Activated CD8-positive, alpha-beta memory T cell treated with anti-CD3 and anti-CD28 coated beads for 4 hours (primary cell): ENCODE measurements at places on chromosomes 6 and 20.
A peak's percentile ranks its signal among the peaks of the same experiment; 100 is the strongest.

GRCh38 chr6:1553562-1554083 lies 56.1 kb upstream of the FOXC1 start:
- no peak for DNase-seq

- DNase-seq, result no peak
Measured at GRCh38 chr6:149856256-149856994, 7.7 kb downstream of the LRP11 start.

- no peak for DNase-seq
Measured at GRCh38 chr20:50115041-50115512, 2.1 kb upstream of the UBE2V1 start.

- no peak for DNase-seq
Measured at GRCh38 chr6:114301596-114302219, 41.1 kb downstream of the HS3ST5 start.

GRCh38 chr20:16434062-16434664 lies 139.1 kb downstream of the KIF16B start:
- no peak for DNase-seq

GRCh38 chr20:25288291-25289181 lies 40.7 kb downstream of the PYGB start:
- no peak for DNase-seq

DNA sequence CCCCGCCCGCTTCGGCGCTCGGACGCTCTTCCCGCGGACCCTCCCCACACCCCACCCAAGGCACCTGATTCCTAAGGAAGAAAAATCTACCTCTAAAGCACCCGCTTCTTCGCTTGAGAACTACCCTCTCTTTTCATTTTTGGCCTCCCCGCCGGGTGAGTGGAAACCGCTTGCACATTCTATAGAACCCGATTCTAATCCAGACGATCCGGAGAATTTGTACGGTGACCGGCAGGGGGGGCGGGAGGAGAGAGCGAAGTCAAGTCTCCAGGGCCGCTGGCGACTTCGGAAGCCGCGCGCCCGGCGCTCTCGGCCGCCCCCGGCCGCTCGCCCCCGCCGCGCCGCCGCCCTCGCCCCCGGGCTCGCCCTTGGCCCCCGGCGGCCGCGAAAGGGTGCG lies at the start of gene RBM24:
RBM24 (plus strand) TSS at position 262 of the 397 bp plus-strand sequence. CDS start 221 bp downstream, outside the sequence.
- DNase-seq, result no peak

DNA sequence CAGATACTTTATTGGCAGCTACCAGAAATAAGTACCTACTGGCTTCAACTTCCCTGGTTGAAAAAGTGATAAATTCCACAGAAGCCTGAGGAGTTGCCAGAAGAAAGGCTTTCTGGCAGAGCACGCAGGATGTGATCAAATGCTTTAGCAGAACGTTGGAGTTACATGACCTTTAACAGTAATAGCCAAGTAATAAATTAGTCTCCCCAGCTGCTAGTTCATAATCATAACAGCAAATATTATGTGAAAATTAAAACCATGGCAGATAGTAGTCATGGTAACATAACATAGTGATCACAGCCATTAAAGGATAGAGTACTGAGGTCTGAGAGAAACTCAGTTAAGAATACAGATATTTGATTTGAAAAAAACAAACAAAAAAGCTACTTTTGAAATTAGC lies 567.7 kb downstream of the ADGRB3 start:
- no peak for DNase-seq

GRCh38 chr20:47396762-47397476 lies 40.4 kb upstream of the ZMYND8 start:
- no peak for DNase-seq

- no peak for DNase-seq
Measured at GRCh38 chr6:98957450-98957849, 9.7 kb upstream of the FBXL4 start.

- no peak for DNase-seq
Measured at GRCh38 chr20:52593654-52594053, 378.5 kb upstream of the TSHZ2 start.

DNA sequence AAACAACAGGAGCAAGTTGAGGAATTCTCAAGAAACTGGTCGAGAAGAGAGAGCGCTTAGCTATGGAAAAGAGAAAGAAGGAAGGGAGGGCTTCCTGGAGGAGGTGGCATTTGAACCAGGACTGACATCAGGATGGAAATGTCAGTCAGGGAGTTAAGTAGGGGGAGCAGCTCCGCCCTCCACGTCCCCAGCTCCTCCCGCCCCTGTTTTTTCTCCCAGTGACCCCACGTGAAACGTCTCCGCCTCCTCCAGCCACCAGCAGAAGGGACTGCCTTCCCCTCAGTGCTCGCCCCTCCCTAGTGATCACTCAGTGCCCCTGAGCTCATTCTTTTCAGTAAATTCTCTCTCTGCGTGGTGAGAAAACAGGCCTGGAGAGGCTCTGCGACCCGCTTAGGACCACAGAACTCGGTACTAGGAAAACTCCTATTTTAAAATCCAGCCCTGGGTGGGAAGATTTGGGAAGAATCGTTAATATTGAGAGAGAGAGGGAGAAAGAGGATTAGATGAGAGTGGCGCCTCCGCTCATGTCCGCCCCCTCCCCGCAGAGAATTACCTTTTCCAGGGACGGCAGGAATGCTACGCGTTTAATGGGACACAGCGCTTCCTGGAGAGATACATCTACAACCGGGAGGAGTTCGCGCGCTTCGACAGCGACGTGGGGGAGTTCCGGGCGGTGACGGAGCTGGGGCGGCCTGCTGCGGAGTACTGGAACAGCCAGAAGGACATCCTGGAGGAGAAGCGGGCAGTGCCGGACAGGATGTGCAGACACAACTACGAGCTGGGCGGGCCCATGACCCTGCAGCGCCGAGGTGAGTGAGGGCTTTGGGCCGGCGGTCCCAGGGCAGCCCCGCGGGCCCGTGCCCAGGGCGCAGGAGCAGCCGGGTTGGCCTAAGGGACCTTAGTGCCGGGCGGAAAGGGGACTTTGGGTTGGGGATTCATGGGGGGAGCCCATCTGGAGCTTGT lies 4.6 kb downstream of the HLA-DPB1 start:
- no peak for DNase-seq

- no peak for DNase-seq
Measured at GRCh38 chr6:46816626-46817025, 23.4 kb downstream of the MEP1A start.

DNA sequence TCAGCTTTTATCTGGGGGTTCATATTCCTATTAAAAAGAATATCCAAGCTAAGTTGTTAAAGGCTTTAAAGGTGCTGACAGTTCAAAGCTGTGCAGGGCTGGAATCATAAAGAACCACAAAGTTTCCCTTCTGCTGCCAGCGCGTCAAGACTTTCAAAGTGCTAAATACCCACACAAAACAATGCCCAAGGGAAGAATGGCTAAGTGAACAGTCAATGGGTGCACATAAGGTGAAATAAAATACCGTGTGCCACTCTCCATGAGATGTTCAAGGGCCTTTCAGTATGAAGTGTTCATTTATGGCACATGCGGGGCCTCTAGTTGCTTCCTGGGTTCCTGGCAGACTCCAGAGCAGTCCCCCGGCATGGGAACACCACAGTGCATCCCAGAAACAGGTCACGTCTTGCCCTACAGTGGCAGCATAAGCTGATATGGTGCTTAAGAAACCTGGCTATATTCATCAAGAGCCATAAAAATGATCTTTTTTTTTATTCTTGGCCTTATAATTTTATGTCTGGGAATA lies 14.1 kb downstream of the TXNDC5 start:
- DNase-seq, result no peak

DNA sequence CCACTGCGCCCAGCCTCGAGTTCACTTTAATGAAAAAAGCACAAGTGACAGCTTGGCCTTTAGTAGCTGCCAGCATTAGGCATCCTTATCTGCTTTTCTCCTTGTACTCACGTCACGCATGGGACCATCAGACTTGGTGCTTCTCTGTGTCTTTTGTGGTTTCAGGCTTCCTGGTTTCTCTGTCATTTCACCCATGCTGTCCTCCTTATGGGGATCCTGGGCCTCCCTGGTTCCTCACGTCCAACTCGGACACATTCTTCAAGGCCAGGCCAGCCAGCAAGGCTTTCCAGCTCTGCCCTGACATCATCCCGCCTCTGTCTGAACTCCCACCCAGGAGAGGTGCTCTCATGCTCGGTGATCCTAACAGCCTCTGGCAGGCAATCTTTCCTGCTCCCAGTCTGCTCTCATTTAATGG lies 83.2 kb downstream of the TIAM2 start:
- no peak for DNase-seq

DNA sequence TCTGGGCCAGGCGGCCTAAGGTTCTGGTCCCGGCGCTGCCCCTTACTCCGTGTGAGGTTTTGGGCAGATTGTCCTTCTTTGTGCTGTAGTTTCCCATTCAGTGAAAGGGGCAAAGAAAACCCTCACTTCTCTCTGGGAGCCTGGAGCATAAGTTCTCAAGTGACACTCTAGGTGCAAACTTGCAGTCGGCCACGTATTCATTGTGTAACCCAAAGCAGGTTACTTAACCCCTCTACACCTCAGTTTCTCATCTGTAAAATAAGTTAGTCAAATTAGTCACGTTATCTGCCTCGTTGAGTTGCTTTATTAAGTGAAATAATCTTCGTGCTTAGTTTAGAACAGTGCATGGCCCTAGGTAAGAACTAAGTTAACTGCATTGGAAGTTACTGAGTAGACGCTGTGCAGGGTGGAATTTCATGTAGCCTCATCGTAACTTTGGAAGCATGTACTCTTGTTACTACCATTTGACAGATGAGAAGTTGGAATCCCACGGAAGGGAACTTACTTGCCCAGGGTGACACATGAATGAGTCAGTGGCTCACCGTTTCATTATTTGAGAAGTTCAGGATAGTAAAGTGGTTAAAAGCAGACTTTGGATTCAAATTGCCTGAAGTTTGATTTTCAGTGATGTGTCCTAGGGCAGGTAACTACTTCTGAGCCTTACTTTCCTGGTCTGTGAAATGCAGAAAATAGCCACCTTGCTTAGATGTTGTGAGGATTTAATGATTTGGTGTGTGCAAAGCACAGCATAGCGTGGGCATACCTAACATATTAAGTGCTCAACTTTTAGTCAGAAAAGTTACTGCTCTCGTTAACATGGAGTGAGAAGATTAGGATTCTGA lies 556 bp upstream of the MROH8 start:
- DNase-seq, result no peak

DNA sequence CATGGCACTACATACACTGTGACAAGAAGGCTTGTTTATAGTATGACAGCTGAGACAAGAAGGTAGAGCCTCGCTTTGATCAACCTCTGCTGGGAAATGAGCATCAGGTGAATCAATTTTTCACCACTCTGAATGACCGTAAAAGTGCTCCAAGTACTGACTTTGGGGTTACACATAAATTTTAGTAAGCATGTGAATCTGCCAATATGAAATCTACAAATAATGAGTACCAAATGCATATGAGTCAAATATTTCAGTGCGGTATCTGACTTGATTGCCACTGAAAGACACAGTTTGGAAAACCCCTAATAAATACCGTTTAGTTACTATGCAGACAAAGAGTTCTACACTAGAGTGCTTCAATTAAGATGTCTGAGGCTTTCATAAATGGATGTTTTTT lies 77.8 kb downstream of the ATG5 start:
- DNase-seq, result no peak

DNA sequence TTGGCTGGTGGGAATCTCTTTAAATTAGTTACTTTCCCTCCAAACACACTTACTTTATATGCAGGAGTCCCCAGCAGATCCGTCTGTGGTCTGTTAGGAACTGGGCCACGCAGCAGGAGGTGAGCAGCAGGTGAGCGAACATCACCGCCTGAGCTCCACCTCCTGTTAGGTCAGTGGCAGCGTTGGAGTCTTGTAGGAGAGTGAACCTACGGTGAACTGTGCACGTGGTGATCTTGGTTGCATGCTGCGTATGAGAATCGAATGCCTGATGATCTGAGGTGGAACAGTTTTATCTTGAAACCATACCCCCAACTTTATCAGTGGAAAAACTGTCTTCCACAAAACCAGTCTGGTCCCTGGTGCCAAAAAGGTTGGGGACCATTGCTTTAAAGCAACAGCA lies 5.0 kb downstream of the SERPINB6 start:
- DNase-seq, result no peak

GRCh38 chr6:94645191-94645590 lies 932.1 kb upstream of the MANEA start:
- no peak for DNase-seq

- peak; percentile 28 for DNase-seq
Measured at GRCh38 chr20:51480507-51481270, 61.8 kb downstream of the NFATC2 start.

GRCh38 chr6:82458147-82458546 lies 94.5 kb downstream of the TPBG start:
- no peak for DNase-seq

- no peak for DNase-seq
Measured at GRCh38 chr6:1137849-1138248, 174.0 kb upstream of the FOXQ1 start.

DNA sequence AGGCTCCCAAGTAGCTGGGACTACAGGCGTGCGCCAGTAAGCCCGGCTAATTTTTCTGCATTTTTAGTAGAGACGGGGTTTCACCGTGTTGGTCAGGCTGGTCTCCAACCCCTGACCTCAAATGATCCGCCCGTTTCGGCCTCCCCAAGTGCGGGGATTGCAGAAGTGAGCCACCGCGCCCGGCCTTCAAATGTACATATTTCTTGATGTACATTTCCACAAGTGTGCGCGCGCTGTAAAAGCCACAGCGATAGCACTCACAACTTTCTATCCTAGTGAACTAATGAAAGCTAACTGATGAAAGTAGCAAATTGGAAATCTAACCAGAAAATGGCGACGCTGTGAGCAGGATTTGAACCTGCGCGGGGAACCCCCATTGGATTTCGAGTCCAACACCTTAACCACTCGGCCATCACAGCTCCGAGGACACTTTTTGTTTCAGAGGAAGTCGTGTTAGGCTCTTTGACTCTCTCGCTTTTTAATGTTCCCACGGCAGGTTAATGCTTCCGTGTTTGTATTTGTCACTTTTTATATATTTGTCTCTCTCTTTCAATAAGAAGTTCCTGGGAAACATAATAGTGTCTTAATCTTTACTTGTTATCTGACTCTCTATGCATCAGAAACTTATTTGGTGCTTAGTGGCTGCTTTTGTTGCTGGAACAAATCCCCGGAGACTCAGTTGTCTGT lies 199.4 kb upstream of the ZNF184 start:
- no peak for DNase-seq

- DNase-seq, result no peak
Measured at GRCh38 chr20:51017251-51017650, 5.7 kb downstream of the KCNG1 start.

GRCh38 chr6:48630511-48630910 lies 519.5 kb upstream of the PTCHD4 start:
- no peak for DNase-seq

- DNase-seq, result no peak
Measured at GRCh38 chr6:55652429-55652828, 73.4 kb upstream of the HMGCLL1 start.

- no peak for DNase-seq
Measured at GRCh38 chr6:110786271-110786670, 29.0 kb downstream of the CDK19 start.

GRCh38 chr6:170439366-170440361 lies 113.4 kb downstream of the PSMB1 start:
- no peak for DNase-seq

- DNase-seq, result no peak
Measured at GRCh38 chr6:119283214-119283613, 66.3 kb downstream of the MAN1A1 start.

DNA sequence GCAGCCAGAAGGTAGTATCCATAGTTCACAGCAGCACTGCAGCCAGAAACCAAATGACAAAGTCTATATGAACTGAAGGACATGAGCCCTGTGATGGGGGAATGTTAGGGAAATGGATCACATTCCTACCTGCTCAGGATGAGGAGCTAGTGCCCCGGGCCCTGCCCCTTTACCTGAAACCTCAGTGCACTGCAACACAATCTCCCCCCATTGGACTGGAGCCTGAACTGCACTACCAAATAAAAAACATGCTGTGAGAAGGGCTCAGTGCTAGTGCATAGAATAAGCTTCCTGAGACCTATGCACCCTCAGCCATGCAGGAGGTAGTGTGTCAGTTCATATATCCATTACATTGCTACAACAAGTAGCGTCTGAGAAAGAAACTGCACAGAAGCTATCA lies 477.8 kb downstream of the HACE1 start:
- DNase-seq, result no peak
